ENCODE measurements at places on chromosomes 7 and 10.

GRCh38 chr10:50613726-50614443 is 9.9 kb downstream of the SGMS1 start:
- DNase-seq, result no peak

- no peak for DNase-seq
These were observed 86.7 kb downstream of the ADCY1 start for GRCh38 chr7:45660901-45661211.

DNA sequence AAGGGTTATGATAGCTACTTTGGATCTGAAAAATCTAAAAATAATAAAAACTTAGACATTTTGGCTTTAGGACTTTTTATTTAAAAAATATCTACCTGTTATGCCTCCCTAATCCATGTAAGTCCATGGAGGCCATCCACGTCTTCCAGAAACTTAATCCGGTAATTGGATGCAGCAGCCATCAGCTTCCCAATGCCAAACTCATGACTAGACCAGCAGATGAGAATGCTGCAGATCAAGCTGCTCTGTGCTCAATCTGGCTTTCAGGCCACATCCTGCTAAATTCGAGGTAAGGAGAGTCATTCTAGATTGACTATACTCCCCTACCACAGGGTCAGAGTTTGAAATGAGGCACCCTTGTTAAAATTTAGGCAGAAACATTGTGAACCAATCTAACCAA is 168.5 kb upstream of the TCERG1L start:
- no peak for DNase-seq

- DNase-seq, result no peak
These were observed 135.3 kb upstream of the MEOX2 start for GRCh38 chr7:15821484-15822427.

DNA sequence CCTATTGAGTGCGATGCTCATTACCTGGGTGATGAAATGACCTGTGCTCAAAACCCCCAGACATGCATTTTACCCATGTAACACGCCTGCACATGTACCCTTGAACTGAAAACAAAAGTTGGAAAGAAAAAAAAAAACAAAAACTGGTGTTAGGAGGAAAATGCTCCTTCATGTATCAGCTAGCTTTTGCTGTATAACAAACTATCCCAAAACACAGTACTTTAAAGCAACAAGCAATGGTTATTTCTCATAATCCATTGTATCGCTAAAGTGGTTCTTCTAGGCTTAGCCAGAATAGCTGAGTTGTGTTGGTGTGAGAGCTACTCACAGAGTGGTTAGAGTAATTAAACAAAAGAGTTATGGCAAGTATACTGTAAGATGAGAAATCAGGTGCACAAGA is 12.2 kb upstream of the GALNT11 start:
- no peak for DNase-seq

GRCh38 chr7:112743811-112744210 is 46.4 kb downstream of the TMEM168 start:
- no peak for DNase-seq

DNA sequence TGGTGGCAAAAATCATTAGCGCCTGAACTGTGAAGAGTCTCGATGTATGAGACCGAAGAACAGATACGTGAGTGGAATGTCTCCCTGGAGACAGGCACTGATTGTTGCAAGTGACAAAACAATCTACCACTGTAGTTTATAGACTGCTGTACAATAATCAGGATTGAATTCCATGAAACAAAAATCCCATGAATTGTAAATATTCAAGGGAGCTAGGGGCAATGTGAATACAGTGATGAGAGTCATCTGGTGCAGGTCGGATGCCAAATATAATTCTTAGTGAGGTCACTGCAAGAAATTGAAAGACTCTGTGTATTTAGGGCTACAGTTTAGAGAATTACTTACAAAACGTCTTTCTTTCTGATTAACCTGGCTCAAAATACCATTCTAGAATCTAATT is 594.4 kb upstream of the VSTM2A start:
- DNase-seq, result no peak

DNA sequence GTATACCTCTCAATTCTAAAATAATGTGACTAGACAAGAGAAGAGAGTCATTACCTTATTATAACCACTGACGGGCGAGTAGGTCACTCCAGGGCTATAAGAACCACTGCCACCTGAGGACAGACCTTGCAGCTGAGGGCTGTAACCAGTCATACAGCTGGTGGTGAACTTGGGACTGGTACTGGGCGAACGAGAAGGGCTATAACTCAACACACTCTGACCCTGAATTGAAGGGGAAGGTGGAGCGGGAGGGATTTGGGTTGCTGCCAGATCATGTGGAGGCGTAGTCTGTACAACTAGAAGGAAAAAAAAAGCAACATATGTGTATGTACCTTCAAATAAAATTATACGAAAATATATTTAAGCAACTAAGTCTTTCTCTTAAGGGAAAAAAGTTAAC is 3.4 kb downstream of the TMEM209 start:
- DNase-seq, result no peak
